Hypothalamus (tissue), 51 donors: ENCODE measurements at places on chromosomes 3 and 15.
A peak's percentile ranks its signal among the peaks of the same experiment; 100 is the strongest.

- DNase-seq: no peak
Observed at GRCh38 chr3:55750525-55750924, 263.4 kb upstream of the WNT5A start.

GRCh38 chr15:45141386-45141785 is 11.6 kb downstream of the DUOX1 start:
- DNase-seq: no peak

GRCh38 chr3:158790901-158791589 is 10.8 kb upstream of the MFSD1 start:
- DNase-seq: no peak

GRCh38 chr15:85379403-85380131 is 836 bp upstream of the AKAP13 start:
- no peak for DNase-seq

DNA sequence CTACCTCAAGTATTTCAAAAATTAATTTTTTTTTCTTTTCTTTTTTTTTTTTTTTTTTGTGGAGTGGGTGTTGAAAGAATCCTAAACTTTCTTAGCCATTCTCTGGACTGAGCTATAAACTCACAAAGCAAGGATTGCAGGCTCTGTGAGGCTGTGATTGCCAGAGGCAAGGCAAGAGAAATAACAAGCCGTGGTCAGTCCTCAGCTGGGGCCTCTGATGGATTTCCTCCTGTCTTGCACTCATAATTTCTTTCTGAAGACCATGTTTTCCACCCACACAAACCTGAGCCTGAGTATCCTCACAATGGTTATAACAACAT is 1.3 kb downstream of the CX3CR1 start:
- no peak for DNase-seq

DNA sequence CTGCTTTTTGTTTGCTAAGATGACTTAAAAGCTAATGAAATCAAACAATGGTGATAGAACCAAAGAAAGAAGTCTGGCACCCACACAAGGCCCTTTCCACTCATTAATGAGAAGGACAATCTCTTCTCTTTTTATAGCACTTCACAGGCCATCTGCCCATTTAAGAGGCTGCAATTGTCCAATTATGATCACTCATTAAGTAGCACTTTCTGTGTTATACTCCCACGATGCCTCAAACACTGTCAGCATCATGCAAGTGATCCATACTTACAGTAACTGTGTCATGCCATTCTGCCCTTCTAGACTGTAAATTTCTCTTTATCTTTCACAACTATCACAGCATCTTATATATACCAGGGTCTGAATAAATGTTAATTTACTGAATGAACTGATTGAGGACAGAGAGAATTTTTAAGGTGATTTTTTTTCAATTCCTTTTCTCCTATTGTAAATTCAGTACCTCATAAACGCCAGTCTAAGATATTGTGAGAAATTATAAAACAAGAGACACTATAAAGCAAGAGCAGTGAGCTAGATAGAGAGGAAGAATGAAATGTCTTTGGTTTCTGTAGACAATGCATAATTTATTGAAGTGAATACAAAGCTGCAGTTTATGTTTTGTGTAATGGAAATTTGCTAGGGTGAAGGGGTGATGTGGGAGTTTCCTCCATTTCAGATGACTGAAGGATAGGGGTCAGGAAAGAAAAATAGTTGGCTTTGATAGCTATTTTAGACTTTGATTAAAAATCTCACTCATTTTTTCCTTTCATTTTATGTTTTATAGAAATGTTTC is 17.3 kb downstream of the CD200 start:
- no peak for DNase-seq

- no peak for DNase-seq
Observed at GRCh38 chr3:13599887-13600450, 51.0 kb downstream of the FBLN2 start.

GRCh38 chr15:67968966-67969365 is 85.1 kb upstream of the PIAS1 start:
- no peak for DNase-seq

- no peak for DNase-seq
Observed at GRCh38 chr15:56981160-56981559, 62.7 kb downstream of the TCF12 start.

- DNase-seq: no peak
Observed at GRCh38 chr3:67946436-67946835, 292.0 kb upstream of the SUCLG2 start.

GRCh38 chr15:68635141-68635540 is 56.3 kb downstream of the CORO2B start:
- peak; percentile 62 for DNase-seq
